ENCODE measurements at places on chromosomes 7 and 10.
A peak's percentile ranks its signal among the peaks of the same experiment; 100 is the strongest.

- no peak for DNase-seq
Observed at GRCh38 chr10:74097776-74098175, 52.9 kb downstream of the AP3M1 start.

- no peak for DNase-seq
Observed at GRCh38 chr7:85749696-85750453, 563.0 kb upstream of the SEMA3D start.

- DNase-seq, result no peak
Observed at GRCh38 chr10:33031815-33032653, 74.0 kb upstream of the ITGB1 start.

DNA sequence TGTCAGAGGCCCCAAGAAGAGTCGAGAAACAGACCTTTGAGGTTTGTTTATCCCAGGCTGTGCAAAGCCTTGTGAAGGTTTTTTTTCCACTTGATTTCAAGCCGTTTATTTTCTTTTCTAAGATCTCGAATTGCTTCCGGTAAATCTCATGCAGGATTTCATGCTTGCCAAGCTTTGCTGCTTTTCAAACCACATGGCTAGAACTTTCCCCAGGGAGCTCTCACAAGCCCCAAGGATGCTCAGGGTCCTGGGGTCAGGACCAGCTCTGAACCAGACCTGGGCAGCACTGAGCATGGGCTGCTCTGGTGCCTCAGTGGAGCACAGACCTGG is 48.0 kb upstream of the AQP1 start:
- peak; percentile 32 for DNase-seq

DNA sequence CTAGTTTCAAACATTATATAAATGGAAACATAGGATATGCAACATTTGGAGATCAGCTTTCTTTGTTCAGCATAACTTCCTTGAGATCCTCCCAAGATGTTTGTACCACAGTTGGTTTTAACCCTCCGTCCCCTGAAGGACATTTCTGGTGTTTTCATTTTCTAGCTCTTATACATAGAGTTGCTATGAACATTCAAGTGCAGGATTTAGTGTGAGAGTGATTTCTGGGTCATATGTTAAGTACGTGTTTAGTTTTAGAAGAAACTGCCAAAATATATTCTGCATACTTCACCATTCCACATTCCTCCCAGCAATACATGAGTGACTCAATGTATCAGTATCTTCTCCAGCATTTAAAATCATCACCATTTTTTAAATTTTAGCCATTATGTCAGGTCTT is 588.7 kb upstream of the PFKP start:
- DNase-seq, result no peak

Measured in AG20443 (cell line).